ENCODE measurements at places on chromosomes 13 and 19.

- DNase-seq, result no peak
These were observed 19.0 kb downstream of the MAN2B1 start for GRCh38 chr19:12647490-12648071.

DNA sequence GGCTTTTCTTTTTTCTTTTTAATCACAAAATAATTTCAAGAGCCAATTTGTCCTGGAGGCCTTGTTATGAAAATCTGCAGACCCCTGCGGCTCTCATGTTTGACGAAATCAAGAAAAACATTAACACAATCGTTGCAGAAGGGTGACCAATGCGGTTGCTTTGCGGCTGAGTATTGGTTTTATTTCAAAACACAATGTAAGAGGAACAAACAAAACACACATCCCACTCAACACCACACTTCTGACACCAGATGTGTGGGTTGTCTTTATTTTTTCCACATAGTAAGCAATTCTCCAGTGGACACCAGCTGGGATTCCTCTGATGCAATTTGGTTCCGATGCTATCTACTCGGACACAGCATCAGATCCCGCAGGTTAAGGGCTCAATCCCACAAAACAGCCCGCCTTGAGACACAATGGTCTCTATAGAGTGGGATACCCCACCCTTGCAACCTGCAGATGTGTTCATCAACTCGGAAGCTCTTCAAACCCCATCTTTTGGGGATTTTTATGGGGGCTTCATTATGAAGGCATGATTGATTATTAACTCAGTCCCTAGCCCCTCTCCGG is 21.9 kb upstream of the CCDC124 start:
- no peak for DNase-seq

DNA sequence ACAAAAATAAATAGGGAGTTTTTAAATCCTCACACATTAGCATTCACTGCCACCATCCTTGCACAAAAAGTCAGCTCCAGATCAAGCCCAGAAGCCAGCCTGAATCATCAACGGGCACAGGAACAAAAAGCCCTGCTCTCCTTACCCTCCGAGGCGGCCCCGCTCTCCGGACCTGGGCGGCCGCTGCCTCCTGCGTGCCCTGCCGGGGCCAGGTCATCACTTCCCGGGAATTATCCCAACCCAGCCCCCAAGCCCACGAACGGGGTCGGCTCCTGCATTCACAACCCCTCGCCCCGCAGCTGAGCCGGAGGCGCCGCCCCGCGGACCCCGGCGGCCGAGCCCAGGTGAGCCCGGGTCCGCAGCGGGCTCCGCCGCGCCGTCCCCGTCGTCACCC is 754 bp downstream of the DNAJB1 start:
- DNase-seq, result no peak

DNA sequence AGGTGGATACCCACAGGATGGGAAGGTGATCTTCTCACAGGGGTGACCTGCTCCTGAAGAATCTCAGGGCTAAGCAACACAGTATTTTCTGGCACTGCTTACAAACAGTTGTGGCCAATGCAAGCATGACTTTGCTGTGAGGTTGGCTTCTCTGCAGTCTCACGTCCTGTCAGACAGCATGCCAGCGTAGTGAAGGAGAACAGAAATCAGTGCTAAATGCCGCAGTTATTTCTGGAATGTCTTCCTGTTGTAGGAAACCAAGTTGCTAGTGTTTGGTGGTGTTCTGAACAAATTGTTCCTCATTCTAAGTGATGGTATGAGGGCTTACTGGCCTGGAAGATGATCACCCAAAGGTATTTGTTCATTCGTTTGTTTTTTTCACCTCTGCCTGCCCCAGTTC is 320.1 kb downstream of the MTUS2 start:
- peak; percentile 5 for DNase-seq

DNA sequence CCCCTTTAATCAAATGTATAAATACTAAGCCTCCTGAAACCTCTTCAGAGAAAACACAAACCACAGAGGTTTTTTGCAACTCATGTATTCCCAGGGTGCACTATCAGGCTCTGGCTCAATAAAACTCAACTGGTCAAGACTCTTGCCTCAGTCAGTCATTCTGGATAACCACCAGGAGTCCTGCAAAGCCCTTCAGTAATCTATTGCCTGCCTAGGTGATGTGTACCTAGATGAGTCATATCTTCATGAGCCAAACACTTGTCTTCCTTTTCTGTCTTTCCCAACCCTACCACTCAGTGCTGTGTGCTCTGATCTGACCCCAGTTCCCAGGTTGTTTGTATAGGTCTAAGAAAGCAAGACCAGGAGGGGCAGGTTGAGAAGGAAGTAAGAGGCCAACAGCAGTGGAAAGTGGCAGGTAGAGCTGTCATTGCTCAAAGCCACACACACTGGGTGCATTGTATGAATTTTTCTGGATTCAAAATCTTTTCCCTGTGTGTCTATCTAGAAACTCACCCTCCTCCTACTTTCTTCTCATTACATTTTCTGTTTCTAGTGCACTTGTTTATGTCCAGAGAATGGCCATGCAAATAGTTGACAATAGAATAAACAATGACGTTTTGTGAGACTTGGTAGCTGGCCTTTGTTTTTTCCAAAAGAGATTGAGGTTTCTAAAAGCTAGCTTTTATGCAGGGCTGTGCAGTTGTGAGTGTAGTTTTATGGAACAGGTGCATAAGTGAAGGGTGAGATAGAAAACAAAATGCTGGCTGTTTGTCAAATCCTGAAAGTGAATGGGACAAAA is 48.1 kb downstream of the PSG1 start:
- DNase-seq, result no peak

DNA sequence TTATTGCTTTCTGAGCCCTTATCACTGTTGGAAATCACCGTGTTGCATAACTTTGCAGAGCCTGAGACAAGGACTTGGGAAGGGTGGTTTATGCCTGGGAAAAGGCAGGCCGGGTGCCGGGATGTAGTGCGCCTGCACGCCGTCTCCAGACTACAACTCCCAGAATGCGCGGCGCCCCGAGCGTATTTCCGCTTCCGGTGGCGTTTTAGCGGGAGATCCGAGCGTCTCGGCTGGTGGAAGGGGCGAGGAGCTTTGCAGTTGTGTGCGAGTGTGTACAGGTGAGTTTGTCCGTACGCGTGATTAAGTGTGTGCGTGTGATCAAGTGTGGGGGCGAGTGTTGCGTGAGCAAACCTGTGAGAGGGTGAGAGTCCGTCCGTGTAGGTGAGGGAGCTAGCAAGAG is 75.4 kb downstream of the PEG3 start:
- DNase-seq, result no peak

DNA sequence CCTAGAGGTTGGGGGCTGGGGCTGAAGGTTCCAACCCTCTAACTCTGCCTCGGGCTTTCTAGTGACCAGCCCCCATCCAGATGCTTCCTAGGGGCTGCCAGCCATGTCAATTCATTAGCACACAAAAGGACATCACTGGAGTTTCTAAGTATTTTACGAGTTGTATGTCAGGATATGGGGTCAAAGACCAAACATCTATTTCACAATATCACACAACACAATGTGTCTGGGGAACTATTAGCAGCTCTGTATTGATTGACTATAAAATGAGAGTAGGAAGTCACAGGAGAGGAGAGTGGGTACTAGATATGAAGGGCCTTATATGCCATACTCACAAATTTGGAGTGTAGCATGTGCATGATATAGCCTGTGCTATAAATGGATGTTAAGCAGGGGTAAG is 42.1 kb downstream of the LPAR6 start:
- no peak for DNase-seq

DNA sequence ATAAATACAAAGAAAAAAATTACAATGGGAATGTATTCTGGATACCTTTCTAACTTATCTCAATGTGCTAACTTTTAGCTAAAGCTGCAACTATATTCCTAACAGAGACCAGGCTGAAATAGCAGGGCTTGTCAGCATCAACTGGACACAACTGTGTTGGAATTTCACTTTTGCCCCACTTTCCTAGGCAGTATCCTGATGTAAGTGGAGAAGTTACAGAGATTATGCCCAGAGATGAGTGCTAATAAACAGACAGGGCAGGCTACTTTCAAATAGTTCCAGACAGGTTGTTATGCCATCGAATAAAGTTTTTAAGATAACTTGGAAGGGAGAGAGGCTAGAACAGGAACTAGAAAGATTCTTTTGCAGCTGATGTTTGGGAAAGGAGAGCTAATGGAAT is 201.9 kb downstream of the KCTD12 start:
- no peak for DNase-seq

- no peak for DNase-seq
These were observed 65.9 kb upstream of the MCF2L start for GRCh38 chr13:112903071-112903577.

GRCh38 chr13:54945973-54946372 is 1917.4 kb downstream of the OLFM4 start:
- DNase-seq, result no peak

DNA sequence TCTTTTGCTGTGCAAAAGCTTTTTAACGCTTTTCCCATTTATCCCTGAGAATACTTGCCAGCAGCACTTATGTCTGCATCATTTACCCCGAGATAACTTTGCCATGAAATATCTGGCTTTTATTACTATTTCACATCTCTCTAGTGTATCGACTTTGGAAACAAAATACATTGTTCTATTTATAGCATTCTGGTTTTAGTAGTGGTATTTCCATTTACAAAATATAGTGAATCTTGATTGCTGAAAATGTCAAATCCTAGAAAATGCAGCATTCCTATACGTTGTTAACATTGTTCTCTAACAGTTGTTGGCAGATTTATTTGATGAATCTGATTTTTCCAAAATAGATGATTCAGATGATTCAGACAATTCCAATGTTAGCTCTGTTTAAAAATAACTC is 189.3 kb upstream of the SPRY2 start:
- no peak for DNase-seq

DNA sequence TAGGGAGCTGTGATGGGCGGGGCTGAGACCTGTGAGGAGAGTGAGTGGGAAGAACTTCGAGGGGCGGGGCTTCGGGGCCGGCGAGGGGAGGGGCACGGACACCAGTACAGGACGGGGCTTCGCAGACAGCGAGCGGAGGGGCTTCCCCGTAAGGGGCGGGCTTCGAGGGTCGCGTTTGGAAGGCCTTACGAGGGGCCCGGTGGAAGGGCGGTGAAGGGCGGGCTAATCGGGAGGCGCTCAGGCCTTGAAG is 4.1 kb upstream of the EMP3 start:
- DNase-seq, result peak; percentile 66

- DNase-seq, result no peak
These were observed 276.4 kb downstream of the LHFPL6 start for GRCh38 chr13:39326469-39327171.

DNA sequence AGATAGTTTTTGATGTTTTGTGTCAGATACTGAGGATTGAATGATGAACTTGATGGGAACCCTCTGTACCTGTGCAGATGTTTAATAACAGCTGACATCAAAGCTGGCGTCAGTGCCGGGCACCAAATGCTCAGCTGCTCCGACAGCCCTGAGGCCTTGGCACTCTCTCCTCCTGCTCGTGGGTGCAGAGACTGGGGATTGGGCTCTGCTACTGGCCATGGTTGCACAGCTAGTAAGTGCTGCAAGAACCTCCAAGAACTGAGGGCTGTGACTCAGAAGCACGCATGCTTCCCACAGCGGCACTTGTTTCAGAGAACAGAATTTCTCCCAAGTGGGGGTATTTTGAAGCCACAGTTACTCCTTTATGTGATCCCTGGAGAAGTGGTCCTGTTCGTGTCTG is 5.9 kb downstream of the LAMP1 start:
- no peak for DNase-seq

DNA sequence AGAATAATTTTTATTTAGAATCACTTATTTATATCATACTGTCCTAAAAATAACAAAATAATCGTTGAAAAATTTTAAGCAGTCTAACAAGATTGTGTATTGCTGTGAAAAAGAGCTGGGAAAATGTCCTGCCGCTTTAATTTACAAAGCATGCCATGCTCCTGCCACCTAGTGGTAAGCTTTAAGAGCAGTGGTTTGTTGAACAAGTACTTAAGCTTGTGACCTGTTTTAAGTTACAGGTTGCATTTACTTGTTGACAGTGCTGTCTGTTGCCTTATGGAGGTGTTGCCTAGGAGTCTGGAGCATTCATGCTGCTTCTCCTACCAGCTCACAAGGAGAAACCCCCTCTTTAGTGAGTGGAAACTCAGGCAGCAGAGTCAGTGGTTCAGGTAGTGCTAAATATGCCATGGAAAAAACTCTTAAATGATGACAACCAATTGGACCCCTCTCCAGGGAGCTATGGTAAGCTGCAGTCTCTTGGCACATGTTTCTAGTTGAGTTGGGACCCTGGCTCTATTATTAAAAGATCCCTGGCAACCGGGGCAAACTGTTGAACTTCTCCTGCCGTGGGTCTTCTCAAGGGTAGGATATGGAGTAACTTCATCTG is 68.4 kb downstream of the SPATA13 start:
- DNase-seq, result peak; percentile 26

DNA sequence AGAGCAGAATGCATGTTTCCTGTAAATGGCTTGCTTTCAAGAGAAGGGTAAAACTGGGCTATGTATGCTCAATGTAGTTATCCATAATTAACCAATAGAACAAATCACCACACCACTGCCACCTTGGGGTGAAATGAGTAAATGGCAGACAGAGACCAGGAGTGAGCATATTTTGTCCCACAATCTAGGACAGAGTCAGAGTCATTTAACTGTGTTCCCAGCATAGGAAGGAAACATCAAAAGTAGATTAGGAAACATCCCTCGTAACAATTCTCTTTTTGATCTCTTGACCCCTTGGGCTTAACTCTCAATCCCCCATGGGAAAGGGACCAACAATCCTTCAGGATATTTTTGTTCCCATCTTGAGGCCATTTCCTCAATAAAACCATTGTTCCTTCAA is 224.8 kb downstream of the NHLRC3 start:
- peak; percentile 11 for DNase-seq

GRCh38 chr13:93797463-93797862 is 570.9 kb downstream of the GPC6 start:
- DNase-seq, result no peak

- DNase-seq, result no peak
These were observed 384.9 kb downstream of the KCNRG start for GRCh38 chr13:50400035-50400726.

GRCh38 chr19:47363758-47364531 is 14.8 kb downstream of the DHX34 start:
- no peak for DNase-seq

GRCh38 chr19:5605362-5605761 is 17.2 kb downstream of the SAFB2 start:
- no peak for DNase-seq

DNA sequence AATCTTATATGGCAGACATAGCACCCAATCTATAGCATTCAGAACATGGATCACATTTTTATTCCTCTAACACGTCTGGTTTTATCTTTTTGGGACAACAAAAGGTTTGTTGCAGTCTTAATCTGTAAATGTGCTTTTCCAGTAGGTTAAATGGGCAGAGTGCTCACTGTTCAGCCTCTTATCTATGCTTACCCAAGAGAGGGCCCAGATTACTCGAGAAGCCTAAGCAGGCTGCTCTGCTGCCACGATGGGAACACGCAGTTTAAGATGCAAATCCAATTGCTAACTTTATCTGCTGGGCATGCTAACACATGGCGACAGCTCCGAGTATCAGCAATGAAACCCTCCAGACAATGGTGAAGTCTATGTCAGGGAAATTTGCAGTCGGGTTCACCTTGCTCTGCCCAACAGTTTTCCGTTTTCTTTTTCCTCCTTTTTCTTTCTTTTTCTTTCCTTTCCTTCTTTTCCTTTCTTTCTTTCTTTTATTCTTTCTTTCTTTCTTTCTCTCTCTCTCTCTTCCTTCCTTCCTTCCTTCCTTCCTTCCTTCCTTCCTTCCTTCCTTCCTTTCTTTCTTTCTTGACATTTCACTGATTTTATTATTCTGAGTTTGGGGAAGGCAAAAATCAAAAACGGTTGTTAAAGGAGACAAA is 115.3 kb downstream of the RBM26 start:
- no peak for DNase-seq

- no peak for DNase-seq
These were observed 1.4 kb downstream of the LHFPL6 start for GRCh38 chr13:39601636-39602035.

- no peak for DNase-seq
These were observed 278.8 kb downstream of the SLITRK6 start for GRCh38 chr13:85520445-85520844.
